ENCODE measurements at places on chromosomes 5 and 9. TPM values are rescaled to one million over a fixed set of nuclear protein-coding genes. Genes with fewer than 3 reads are reported as not detected.

Gene TIGD6
- 6.7 TPM for total RNA-seq

Gene CATSPER3
- not detected for total RNA-seq

Gene KLF4
- 7.8 TPM for total RNA-seq

Gene PARP8
- 3.8 TPM for total RNA-seq

Gene LECT2
- total RNA-seq = not detected

DNA sequence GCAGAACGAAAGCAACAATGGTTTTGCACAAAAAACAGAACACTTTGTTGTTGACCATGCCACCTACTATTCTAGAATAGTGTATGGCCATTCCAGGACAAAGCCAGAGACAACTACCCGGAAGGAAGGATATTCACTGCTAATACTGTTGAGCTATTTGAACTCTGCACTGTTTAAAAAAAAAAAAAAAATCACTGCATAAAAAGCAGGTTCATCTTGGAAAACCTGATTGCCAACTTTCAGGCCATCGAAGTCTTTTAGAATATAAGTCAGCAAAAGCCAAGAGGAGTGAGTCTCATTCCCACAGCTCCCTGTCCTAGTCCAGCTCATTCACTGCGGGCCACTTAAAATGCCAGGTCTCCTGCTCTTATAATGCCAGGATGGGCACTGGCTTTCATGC lies 4.0 kb downstream of the ENC1 start:
- DNase-seq = no peak

DNA sequence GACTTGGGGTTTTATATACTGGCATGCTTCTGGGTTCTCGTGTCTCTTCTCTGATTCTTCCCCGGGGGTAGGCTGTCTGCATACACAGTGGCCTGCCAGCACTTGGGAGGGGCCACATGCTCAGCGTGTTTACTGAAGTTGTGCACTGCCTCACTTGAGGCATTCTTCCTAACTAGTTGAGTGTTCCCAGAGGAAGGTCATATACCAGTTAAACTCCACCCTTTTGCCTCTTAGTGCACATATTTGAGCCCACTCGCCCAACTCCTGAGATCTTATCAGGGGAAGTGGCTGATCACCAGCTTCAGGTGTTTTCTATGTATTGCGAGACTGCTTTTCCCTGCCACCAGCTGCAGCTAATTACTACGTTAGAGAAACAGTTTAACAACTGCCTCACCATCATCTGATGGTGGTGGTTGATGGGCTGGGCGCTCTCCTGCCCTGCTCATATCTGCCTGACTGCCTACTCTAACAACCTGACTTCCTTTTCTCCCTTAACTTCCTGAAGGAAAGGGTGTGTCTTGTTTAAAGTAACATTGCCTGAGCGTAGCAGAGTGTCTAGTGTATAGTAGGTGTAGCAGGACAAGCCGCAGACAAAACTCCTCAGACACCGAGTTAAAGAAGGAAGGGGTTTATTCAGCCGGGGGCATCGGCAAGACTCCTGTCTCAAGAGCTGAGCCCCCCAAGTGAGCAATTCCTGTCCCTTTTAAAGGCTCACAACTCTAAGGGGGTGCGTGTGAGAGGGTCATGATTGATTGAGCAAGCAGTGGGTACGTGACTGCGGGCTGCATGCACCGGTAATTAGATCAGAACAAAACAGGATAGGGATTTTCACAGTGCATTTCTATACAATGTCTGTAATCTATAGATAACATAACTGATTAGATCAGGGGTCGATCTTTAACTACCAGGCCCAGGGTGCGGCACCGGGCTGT lies 60.1 kb upstream of the CLINT1 start:
- DNase-seq = no peak

GRCh38 chr5:157559301-157559700 lies 16.3 kb downstream of the ADAM19 start:
- no peak for DNase-seq

DNA sequence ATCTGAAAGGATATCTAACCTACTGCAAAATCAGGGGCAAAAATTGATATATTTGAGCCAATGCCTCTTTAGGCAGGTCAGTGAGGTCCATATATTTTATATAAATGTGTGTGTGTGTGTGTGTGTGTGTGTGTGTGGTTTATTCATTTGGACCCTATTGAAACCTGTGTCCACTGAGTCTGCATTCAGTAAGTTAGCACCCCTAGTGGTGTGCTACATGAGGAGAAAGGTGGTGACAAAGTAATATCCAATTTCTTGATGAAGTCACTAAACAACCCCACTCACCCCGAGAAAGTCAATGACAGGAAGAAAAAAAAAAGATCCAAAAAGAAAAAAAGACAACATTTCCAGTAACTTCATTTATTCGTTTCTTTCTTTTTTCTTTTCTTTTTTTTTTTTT lies 4.1 kb downstream of the FBXW11 start:
- peak; percentile 40 for DNase-seq

DNA sequence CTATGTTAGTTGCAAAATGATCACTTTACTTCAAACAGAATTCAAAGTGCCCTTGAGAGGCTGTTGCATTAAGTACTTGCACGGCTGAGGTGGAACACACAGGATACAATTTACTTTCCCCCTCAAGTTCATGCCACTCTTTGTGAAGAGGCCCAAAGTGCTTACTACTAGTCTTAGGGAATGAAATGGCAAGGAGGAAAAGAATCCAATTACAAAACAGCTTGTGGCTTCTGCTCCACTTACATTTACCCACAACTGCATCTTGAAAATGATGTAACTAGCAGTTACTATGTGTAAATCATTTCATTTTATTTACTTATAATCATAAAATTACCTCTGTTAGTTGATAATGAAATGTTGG lies 14.6 kb downstream of the FOXD1 start:
- no peak for DNase-seq

- peak; percentile 50 for DNase-seq
Measured at GRCh38 chr5:57783693-57784092, 301.1 kb upstream of the ACTBL2 start.

DNA sequence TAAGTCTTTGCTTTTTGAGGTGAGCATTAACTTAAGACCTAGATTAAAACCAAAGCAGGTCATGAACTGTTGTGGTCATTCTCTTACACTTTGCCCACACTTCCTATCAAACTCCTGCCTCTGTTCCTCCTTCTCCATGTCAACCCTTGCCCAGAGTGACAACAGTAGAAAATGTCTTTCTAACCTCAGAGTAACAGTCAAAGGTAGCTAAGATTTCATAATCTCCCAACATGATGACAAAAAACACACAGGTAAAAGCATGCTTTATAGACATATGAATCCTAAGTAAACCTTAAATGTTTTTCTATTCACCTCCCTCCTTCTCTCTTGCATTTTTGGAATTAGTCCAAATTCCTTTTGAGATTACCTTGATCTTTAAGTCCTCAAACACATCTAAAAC lies 422.3 kb downstream of the SPATA31D1 start:
- DNase-seq = no peak

DNA sequence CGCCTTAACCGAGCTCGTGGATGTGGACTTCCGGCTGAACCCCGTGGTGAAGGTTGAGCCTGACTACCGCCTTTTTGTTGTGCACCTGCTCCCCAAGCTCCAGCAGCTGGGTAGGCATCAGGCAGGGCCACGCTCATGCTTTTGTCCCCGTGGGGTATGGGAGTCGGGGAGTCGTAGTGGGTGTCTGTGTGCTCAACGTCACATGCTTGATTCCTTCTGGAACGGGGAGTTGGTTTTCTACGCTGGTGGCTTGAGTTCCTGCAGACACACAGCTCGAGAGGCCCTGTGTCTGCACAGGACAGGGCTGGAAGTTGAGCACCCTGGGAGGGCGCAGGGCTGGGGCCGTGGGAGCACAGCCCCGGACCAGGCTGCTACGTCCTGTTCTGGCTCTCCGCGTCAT lies 8.0 kb downstream of the CEP72 start:
- no peak for DNase-seq

DNA sequence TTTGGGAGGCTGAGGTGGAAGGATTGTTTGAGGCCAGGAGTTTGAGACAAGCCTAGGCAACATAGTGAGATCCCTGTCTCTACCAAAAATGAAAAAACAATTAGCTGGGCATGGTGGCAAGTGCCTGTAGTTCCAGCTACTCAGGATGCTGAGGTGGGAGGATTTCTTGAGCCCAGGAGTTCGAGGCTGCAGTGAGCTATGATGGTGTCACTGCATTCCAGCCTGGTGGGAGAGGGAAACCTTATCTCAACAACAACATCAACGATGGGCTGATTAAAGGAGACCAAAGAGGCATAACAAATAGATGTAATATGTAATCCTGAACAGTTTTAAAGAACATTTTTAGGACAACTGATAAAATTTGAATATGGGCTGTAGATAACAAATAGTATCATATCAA lies 34.2 kb upstream of the PANK3 start:
- DNase-seq = no peak

DNA sequence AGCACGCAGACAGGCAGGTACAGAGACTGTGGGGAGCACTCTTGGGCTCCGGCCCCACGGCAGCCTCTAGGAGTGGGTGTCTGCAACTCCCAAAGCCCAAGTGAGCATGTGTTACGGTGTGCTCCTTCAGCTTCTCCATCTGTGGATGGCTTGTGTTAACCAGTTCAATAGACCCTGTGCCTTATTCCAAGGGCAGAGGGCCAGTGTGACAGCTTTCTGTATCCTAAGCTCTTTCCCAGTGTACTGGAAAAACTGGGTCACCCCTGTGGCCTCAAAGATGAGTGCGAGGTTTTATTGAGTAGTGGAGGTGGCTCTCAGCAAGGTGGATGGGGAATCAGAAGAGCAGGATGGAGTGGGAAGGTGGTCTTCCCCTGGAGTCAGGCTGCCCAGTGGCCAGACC lies 78.3 kb downstream of the ADAMTS16 start:
- no peak for DNase-seq

DNA sequence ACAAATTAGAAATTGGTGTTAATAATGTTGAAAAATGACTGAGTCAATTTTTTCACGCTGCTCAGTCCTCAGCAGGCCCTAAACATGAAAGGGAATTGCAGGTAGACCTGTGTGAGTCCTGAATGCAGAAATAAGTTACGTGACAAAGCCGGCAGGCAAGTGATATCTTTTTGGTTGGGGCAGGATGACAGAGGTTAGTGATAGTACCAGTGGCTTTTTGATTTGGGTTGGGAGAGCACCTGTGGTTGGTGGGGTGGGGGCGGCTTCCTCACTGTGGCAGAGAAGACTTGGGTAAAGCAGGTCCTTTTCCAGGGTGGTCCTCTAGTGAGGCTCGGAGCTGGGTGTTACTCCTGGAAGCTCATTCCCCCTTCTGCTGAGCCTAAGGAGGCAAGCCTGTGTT lies 164.7 kb downstream of the TMEM167A start:
- no peak for DNase-seq

GRCh38 chr5:135578685-135579341 lies at the start of gene CXCL14:
Gene CXCL14, minus strand, starts transcription at chr5:135578991. Its CDS starts 213 bp downstream, at chr5:135578778.
- DNase-seq = no peak

GRCh38 chr9:96817973-96818372 lies 36.3 kb downstream of the ZNF782 start:
- peak; percentile 0 for DNase-seq

- no peak for DNase-seq
Measured at GRCh38 chr5:3325972-3326840, 269.4 kb upstream of the IRX1 start.

- peak; percentile 91 for DNase-seq
Measured at GRCh38 chr5:142296914-142297417, 27.9 kb downstream of the SPRY4 start.

DNA sequence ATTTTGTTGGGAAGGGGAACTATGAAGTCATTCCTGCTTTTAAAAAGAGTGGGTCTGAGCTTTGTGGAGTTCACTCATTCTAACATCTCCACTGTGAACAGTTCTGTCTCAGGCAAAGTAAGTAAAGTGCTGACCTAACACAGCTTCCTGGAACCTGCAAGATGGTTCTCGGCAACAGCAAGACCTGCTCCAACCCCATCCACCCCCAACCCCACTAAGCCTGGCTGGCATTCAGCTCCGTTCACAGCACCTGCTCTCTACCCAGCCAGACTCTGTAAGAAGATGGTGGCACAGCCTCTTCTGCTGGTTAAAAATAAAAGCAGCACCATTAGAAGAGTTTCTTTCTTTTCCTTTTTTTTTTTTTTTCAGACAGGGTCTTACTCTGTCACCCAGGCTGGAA lies 42.0 kb downstream of the EPB41L4B start:
- DNase-seq = peak; percentile 31

- peak; percentile 94 for DNase-seq
Measured at GRCh38 chr9:107566611-107567061, 77.1 kb upstream of the KLF4 start.

- no peak for DNase-seq
Measured at GRCh38 chr9:6876195-6876894, 118.6 kb downstream of the KDM4C start.

GRCh38 chr5:120388016-120388781 lies 75.9 kb upstream of the PRR16 start:
- peak; percentile 76 for DNase-seq

- no peak for DNase-seq
Measured at GRCh38 chr5:87007737-87008136, 259.9 kb upstream of the RASA1 start.

GRCh38 chr9:116387934-116388698 lies 234.5 kb downstream of the PAPPA start:
- no peak for DNase-seq

DNA sequence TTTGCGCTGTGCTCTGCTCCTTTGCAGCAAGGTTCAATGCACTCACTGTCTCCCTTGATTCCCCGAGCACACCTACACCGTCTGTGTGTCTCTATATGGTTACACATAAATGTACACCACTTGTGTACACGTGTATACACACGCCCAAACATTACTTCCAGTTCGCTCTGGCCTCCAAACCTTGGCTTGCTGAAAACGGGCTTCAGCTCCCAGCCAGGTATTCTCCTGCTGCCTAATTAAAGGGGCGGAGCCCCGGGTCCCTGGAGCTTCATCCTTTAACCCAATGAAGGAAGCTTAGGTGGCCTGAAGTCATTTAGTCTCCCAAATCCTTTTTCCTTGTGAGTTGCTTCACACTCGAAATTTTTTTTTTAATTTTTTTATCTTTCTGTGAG lies 4.6 kb downstream of the ISL1 start:
- no peak for DNase-seq

- no peak for DNase-seq
Measured at GRCh38 chr5:160685219-160685618, 166.8 kb downstream of the ATP10B start.

- no peak for DNase-seq
Measured at GRCh38 chr5:65101632-65102100, 332.9 kb downstream of the CWC27 start.

DNA sequence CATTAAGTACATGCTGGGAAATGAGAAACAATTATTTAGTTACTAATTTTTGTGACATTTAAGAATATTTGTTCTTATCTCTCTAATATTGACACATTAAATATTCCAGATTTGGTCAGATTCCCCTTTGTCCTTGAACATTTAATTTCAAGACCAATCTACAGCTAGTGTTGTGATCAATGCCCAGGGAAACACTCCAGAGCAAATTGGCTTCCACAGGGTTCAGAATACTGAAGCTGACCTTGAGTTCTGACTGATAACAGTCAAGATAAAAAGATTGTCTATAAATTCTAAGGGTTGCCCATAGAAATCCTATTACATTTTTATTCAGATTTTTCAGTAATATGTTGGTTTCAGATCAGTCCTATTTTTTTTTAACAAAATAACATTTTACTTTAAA lies 31.3 kb downstream of the ZFYVE16 start:
- no peak for DNase-seq
